ENCODE measurements at places on chromosomes 12 and 14. TPM values are rescaled to one million over a fixed set of nuclear protein-coding genes. Genes with fewer than 3 reads are reported as not detected.
A peak's percentile ranks its signal among the peaks of the same experiment; 100 is the strongest.

GPHB5 gene
- not detected for total RNA-seq

CCDC85C gene
- total RNA-seq: 53.1 TPM

POU6F1 gene
- total RNA-seq: 8.6 TPM

BEST3 gene
- 0.30 TPM for total RNA-seq

KRT4 gene
- not detected for total RNA-seq

GARIN6 gene
- not detected for total RNA-seq

YBX3 gene
- total RNA-seq: 594 TPM

GRCh38 chr14:94346841-94347240, 23.7 kb upstream of the SERPINA6 start:
- no peak for DNase-seq

DNA sequence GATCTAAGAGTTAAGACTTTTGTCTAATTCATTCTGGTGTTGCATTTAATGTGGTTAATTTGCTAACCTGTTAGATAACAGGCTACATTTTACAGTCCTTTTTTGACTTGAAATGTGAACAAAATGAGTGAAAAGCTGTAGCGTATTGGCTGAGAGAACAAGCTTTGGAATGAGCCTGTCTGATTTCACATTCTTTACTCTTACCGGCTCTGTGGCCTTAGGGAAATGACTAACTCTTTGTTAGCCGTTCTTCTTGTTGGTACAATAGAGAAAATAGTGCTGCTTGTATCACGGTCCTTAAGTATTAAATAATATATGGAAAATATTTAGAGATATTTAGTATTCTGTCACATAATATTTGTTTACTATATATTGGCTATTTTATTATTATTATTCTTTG, 1.9 kb downstream of the MNAT1 start:
- no peak for DNase-seq

DNA sequence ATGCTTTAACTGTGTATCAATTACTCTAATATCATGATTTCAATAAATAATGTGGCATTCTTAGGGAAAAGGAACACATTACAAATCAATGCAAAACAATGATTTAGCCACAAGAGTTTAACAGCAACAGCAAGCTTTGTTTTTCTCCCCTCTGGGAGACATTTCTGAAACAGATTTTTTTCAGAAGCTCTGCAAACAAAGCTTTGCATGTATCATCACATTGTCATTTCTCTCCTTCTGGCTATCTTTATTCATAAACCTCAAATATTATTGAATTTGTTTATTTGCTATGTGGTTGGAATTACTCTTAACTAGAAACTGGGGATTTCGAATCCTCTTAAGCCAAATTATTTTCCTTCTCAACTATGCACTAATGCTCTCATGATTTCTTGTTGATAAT, 278.4 kb upstream of the ATXN7L3B start:
- no peak for DNase-seq

GRCh38 chr12:105822131-105823105, 316.3 kb downstream of the NUAK1 start:
- no peak for DNase-seq

DNA sequence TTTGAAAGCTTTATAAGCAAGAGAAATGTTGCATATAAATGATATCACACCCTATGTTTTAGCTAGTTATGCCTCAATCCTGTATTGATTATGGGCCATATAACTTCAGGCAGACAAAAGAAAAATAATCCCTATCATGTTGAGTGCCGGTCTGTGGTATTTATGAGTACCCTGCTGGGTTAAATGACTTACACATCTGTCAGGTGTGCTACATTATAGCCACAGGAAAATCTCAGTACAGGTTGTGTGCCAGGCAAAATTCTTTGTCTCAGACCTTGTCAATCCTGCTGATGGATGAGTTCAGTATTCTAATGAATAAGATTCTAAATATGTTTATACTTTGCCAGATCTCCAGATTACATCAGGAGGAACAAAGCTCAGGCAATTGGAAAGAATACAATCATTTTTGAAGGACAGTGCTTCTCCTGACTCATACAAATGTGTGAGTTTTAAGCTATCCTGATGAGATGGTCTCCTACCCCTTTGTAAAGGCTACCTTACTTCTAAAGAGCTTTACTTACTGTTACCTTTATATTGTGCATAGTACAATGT, 109.8 kb upstream of the FOXG1 start:
- no peak for DNase-seq

- DNase-seq: peak; percentile 84
Measured at GRCh38 chr12:118120579-118121363, 15.2 kb upstream of the PEBP1 start.

DNA sequence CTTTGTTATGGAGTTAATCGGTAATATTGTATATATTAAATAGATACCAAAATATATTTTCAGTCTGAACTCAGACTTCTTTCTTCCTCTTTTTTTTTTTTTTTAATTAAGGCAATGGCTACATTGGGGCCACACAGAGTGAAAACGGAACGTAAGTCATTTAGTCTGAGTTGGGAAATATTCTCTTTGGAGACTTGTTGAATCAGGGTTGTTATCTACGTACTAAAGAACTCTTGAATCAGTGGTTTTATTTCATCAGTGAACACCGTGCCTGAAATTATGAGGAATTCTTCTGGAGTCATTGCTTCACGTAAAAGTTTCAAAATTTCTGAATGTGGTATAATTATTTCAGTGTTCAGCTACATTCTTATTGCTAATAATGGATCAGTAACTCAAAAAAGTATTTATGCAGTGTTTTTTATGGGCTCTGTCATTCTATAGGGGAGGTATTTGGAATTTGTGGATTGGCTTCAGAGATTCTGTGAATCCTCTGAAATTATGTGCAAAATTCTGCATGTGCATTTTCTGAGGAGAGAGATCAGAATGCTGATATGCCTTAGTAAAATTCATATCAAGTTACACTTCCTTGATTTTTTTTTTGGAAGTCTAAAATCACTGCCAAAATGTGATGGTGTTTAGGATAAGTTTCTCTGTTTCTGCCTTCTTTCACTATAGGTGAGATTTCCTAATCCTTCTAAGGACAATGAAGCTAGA, 39.6 kb downstream of the BRMS1L start:
- no peak for DNase-seq

DNA sequence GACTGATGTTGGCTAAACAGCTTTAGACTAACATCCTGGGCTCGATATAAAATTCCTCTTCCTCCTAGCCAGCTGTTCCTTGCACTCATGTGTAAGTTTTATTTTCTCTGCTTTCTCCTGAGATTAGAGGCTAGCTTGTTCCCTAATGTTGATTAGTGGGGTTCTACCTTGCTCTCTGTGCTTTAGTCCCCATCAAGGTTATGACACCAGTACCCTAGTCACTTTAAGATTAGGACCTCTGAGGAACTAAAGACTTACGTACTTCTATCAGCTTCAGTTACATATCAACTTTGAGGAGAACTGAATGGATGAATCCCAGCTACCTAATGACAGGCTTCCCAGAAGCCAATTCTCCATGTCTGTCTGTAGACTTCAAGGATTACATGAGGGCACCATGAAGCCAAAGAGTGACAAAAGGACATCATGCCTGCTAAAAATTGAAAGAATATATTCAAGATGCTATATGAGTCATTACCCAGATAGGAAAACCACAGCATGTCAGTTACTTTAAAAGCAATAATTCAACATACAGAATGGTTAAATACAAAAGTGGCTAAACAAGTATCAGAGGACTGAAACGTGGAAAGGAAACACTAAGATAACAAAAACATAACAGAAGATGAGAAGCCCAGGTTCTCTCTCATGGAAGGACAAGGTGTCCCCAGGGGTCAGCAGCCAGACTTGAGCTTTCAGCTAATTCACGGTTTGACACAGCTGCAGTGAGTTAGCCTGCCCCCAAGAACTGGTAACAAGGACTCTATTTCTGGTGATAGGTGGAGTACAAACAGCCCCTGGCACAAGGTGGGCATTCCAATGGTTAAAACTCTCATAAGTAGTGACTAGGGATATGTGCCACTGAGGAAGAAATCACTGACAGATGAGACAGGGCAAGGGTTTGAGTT, 20.4 kb downstream of the ADAM20 start:
- no peak for DNase-seq

- DNase-seq: no peak
Measured at GRCh38 chr12:80470403-80470802, 26.4 kb downstream of the PTPRQ start.

- DNase-seq: no peak
Measured at GRCh38 chr14:70005281-70005805, 126.1 kb downstream of the SMOC1 start.

- no peak for DNase-seq
Measured at GRCh38 chr12:48489012-48489411, 6.7 kb downstream of the C12orf54 start.

GRCh38 chr12:6701078-6701768, 608 bp upstream of the PIANP start:
- no peak for DNase-seq

GRCh38 chr12:103791350-103791920, 49.6 kb downstream of the NT5DC3 start:
- DNase-seq: no peak

GRCh38 chr12:1920436-1920835, 2.0 kb upstream of the CACNA2D4 start:
- no peak for DNase-seq

- DNase-seq: peak; percentile 87
Measured at GRCh38 chr12:52147367-52147963, 44.3 kb downstream of the KRT80 start.

DNA sequence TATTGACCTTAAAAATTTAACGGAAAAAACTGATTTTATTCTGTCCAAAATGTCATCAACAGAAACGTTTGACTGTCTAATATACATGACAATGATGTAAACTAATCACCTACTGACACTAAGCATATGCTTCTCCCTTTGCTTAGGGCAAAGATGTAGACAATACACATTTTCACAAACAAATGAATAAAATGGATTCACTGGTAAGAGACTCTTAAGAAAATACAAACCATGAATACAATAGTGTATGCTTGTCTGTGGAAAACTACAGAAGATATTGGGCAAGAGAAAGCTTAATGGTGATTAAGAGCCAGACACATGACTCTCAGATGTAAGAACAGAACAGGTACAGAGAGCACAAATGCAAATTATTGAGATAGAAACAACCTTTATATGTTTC, 1248.7 kb downstream of the FSCB start:
- DNase-seq: no peak

DNA sequence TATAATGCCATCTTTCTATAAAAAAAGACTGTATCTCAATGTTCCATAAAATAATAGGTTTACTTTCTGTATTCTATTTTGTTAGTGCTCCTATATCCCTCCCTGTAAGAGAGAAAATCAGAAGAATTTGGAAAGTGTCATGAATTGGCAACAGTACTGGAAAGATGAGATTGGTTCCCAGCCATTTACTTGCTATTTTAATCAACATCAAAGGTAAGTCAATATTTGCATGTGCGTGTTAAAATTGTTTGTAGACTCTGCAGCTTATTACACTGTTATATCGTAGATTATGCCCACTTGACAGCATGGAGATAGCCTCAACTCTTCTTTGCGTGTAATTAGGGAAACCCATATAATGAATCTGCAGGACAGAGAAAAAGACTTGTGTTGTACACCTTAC, 34.0 kb downstream of the KCNMB4 start:
- no peak for DNase-seq
